ENCODE measurements at places on chromosomes 11 and 22.

DNA sequence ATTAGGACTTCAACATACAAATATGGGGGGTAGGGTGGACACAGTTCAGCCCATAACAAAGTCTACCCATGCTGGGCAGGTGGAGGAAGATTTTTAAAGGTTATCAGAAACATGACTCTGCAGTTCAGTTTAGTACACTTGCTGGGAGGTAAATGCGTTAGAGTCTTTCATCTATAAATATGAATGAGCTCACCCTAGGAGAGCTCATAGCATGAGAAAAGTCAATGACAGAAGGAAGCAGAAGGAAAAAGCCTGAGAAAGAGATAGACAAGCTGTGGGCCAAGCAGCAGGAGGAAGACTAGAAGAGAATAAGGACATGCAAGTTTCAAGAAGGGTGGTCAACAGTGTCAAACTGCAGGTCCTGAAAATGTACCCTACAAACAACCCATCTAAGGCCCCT is 27.0 kb upstream of the FSHB start:
- no peak for DNase-seq

DNA sequence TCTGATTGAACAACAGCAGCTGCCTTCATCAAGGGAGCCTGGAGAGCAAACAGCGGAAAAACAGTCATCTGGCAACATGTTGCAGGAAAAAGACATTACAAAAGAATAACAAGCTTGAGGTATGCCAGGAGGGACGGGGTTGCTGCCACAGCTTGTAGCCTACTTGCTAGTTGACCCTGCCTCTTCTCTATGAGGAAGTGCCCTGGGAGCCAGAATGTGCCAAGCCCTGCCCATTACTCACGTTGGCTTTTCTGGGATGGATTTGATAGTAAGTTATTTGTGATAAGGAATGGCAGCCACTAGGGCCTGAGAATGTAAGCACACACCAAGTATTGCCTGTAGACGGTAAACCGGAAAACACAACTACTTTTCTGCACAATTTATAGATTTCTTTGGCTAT is 113.5 kb upstream of the KIRREL3 start:
- no peak for DNase-seq

GRCh38 chr11:99739464-99740089 is 718.8 kb downstream of the CNTN5 start:
- no peak for DNase-seq

DNA sequence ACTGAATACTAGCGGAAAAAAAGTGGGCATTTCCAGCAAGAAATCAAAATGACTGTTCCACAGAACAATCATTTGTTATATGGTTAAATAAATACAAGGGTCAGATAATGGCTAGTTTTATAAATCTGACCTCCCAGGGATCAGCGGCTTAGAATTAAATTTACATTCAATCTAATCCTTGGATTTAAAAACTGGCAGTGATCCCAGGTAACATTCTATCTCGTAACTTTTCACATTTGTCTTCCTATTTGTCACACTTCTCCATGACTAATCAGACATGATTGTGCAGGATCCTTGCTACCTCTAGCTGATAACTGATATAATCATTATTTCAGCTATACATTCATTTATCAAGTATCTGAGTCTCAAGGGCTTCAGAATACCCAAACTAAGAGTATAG is 2.9 kb upstream of the MMP3 start:
- no peak for DNase-seq

Measured in activated CD8-positive, alpha-beta memory T cell treated with anti-CD3 and anti-CD28 coated beads for 48 hours (primary cell).